NCI-H1930 (cell line): ENCODE measurements at places on chromosomes 5 and 9.

DNA sequence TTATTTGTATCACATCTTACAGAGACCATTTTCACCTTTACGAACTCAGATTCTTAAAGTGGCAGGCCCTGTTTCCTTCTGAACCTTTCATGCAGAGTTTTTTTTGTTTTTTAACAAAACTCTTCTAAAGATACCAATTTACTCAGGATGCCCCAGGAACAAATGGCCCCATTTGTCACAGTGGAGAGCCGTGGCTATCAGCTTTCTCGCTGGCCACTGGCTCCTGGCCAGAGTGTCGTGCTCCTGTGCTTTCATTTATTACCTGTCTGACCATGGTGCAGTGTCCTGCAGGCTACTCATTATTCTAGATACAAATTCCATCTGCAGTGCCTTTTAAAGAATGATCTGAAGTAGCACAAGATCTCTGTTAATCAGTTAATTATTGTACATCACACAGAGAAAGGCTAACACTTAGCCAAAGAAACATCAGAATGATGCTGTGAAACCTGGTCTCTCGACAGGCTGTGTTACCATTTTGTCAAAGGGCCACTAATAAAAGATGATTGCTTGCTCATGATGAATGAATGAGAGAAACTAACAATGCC is 27.8 kb downstream of the ADRA1B start:
- no peak for DNase-seq

- DNase-seq, result no peak
Measured at GRCh38 chr9:129400971-129401622, 219.8 kb downstream of the C9orf50 start.

DNA sequence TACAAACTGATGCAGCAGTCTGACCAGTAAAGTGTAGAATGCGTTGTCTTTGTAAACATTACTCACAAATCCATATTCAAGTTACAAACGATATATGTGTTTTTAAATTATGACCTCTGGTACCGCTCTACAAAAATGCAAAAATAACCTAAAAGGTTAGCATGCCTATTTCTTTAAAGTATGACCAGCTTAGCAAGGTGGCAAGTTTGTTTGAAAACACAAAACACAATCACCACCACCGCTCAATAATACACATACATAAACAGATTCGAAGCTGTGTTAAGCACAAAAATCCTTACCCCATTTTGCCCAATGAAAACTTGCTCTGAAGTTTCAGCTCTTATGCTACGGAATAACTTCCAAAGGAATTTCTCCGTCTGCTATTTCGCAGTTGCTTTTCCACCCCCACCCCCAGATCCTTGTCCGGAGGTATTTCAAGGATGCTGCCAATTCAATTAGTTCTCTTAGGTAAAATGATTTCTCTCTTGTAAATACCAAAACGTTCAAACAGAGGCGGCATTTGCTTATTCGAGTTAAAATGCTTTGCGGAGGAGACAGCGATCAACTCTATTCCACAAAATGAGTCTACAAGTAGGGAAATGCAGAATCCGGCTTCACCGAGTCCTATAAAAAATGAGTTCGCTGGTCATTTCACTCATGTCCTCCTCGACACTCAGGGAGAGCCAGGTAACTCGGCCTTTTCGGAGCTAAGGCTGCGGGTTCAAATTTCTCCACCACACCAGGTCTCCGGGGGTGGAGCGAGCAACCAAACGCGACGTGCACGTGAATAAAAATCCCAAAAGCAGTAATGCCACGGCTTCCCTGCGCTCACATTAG is 1.2 kb downstream of the HOMER1 start:
- DNase-seq, result no peak

DNA sequence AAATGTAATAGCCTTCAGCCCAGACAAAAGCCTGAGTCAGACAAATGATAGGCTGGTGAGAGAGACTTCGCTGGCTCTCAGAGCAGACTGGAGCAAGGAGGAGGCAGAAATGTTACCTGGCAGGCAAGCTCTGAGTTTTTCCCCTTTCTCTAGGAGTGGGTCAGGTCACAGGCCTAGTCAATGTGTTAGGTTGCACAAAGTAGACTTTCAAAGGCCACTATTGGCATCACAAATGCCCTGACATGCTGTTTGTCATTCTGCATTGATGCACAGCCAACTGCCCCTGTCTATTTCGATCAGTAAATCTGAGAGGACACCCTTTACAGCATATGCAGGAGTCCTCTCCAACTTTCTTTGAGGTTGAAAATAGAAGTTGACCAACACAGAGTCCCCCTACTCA is 15.5 kb upstream of the C1QTNF3 start:
- DNase-seq, result no peak

GRCh38 chr5:172626031-172626581 is 15.0 kb upstream of the NEURL1B start:
- DNase-seq, result no peak

- no peak for DNase-seq
Measured at GRCh38 chr5:55104946-55105701, 2.7 kb downstream of the GZMA start.

DNA sequence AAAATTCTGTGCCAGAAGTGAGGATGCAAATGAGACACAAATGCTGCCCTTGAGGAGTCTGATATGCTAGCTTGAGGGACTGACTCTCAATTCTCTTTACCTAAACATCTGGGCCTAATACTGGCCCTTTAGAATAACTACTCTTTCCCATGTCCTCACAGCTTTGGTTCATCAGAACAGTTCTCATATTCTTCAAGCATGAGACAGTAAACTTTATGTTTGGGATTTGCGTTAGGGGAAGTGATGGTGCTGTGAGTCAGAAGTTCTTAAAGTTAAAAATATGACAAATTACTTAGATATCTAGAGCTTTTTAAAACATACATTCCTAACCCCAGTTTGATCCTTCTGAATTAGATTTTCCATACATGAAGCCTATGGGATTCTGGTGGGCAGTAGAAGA is 665.0 kb upstream of the RGMB start:
- DNase-seq, result no peak

DNA sequence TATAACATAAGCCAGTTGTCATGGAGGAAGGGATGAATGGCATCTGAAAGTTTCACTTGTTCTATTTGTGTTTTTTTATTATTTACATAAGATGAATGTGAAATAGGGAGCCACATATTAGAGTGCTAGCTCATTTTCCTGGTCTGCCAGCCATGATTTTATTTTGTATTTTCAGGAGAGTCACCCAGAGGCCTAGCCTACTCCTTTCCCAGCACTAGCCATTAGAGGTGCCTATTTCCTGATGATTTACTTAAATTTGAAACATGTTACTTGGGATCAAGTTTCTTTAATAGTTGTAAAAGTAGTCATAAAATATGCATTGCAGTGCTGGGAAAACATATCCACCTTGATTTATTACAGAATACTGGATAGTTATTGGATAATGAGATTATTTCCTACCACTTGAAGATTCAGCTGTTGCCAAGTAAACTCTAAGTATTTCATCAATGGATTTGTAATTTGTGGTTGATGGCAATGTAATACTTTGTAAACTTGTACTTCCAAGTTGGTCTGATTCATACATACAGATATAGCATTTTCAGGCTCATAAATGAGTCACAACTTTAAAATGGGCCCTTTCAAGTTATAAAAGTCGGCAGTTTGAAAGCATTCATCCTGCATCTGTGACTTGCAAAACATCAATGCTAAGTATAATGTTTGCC is 50.8 kb downstream of the KCNN2 start:
- DNase-seq, result no peak
